ENCODE measurements at places on chromosomes 1 and 21. TPM values are rescaled to one million over a fixed set of nuclear protein-coding genes. Genes with fewer than 3 reads are reported as not detected.

GRCh38 chr1:230335861-230336522 is 90.1 kb downstream of the PGBD5 start:
- peak; percentile 20 for DNase-seq

GRCh38 chr1:18580047-18580446 is 50.6 kb upstream of the PAX7 start:
- DNase-seq, result no peak

- DNase-seq, result no peak
These were observed 59.6 kb downstream of the DMRTB1 start for GRCh38 chr1:53518775-53519174.

- DNase-seq, result no peak
These were observed 1054.7 kb upstream of the TMPRSS15 start for GRCh38 chr21:19458295-19458694.

DNA sequence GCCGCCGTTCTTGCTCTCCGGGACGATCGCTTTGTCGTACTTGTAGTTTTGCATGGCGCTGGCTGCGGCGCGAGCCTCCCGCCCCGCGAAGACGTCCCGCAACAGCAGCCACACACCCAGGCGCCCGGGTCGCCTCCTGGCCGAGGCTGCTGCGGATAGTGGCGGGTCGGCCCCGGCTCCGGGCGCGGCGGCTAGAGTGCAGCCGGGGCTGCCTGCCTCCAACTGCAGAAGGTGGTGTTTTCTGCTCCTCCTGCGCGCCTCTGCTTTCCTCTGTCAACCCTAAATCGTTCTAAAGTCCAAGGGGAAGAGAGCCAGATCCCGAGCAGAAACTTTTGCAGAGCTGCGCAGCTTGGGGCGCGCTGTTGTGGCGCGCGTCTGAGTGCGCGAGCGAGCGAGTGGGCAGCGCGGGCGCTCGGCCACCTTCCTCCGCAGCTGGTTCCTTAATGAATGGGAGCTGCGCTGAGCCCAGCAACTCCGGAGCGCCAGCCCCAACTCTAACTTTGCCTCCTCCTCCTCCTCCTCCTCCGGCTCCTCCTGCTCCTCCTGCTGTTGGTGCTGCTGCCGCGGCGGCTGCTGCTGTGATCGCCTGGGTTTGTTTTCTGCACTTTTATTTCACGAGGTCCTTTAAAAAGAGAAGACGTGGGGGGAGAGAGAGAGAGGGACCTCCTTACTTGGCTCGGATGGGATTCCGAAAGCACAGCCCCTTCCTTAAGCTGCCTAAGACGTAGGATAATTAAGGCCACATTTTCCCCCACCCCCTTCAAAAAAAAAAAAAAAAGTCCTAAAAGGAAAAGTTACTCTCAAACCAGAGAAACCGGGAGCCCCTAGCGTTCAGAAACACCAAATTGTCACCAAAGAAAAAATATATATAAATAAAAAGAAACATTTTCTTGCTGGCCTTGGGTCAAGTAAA is at the start of gene PLPP3:
Gene PLPP3, minus strand, starts transcription at position 601 of the 913 bp plus-strand sequence. Its CDS starts 547 bp downstream, at position 54.
- peak; percentile 95 for DNase-seq

GRCh38 chr1:77557053-77557452 is 125.4 kb downstream of the ZZZ3 start:
- no peak for DNase-seq

- no peak for DNase-seq
These were observed 7.5 kb downstream of the CTPS1 start for GRCh38 chr1:40986956-40987355.

DNA sequence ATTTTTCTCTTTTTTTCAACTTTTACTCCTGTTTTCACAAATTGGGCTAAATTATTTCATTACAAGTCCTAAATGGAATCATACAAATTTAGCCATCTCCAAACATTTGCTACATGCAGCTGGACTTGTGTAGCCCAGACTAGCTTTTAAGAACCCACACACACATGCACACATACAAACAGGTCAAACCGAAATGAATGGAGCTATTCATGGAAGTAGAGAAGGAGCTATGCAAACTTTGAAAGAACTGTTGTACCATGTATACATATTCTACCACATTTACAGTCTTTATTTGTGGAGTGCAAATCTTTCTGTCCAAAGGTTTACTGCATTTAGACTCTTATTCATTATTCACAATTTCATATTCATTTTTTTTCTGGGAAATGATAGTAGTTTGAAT is 189.1 kb upstream of the RNPC3 start:
- no peak for DNase-seq

DNA sequence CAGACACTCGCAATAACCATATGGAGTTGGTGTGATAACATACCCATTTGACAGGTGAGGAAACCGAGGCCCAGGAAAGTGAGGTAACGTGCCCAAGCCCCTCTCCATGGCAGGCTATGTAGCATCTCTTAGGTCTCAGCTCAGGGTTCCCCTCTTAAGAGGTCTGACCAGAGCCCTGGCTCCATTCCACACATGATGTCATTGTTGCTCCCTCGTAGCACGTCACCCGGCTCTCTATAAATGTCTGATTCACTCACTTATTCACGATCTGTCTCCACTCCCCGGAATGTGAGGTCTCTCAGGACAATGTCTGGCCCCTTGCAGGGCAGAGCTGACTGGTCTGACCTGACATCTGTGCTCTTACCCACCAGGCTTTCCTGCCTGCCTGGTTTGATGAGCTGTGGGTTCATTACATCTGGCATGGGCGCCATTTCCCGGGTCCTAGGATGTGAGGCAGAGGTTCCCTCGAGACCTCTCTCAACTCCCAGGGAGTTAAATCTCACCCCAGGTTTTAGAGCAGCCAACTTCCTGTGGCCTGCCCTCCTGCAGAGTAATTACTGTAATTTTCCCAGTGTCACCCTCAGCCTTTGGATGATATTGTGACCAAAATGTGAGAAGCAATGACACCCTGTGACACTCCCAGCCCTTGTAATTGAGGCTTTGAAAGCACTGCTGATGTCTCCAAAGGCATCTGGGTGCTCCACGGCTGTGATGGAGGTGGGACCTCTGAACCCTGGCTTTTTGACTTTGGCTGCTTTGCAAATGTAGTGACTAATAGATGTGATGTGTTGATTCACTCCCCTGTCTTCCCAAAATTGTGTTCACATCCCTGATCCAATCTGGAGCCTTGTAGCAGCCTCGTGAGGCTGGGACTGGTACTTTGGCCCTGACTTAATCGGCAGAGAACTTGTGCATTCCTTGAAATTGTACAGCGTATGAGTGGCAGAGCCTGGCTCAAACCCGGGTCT is 10.6 kb downstream of the ACTL8 start:
- peak; percentile 2 for DNase-seq

GRCh38 chr21:34834852-34835501 is 166.2 kb downstream of the CLIC6 start:
- no peak for DNase-seq

GRCh38 chr21:34701726-34702125 is 32.9 kb downstream of the CLIC6 start:
- DNase-seq, result no peak

DNA sequence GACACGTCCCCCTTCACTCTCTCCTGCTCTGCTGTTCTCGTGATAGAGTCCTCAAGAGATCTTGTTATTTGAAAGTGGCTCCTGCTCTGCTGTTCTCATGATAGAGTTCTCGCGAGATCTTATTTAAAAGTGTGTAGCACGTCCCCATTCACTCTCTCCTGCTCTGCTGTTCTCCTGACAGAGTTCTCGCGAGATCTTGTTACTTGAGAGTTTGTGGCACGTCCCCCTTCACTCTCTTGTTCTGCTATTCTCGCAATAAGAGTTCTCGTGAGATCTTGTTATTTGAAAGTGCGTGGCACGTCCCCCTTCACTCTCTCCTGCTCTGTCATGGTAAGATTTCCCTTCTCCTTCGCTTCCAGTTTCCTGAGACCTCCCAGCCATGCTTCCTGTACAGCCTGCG is 47.9 kb downstream of the SMYD3 start:
- no peak for DNase-seq

DNA sequence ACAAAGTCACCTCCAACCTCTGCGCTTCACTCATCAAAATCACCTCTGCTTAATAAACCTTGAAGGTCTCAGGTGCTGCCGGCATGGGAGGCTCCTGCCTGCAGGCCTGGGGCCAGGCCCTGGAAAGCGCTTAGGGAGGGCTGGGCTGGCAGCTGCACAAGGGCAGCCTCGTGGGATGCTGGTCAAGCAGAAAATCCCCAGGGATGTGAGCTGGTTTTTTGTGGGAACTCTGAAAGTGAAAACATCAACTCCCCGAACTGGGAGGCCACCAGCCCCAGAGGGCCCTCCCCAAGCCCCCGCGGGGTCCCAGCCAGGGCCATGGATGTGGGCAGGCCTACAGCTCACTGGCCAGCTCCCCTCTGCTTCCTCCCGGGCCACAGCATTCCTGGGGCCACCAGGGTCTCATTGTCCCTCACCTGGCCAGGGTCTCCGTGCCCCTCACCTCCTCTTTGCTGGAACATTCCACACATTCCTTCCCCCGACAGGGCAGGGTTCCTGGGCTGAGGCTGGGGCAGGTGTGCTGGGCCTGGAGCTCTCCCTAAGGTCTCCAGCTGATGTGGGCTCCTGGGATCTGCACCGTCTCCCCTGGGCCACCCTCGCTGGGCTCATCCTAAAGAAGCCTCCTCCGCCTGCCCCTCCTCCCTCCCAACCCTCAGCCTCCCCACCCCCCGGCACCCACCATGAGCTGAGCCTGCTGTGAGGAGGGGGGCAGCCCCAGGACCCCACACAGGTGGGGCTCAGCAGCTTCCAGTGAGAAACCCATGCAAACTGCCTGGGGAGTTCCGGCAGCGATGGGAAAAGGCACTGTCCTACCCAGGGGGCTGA is 36.0 kb upstream of the POFUT2 start:
- no peak for DNase-seq

GRCh38 chr1:15042866-15043265 is 110.7 kb upstream of the TMEM51 start:
- no peak for DNase-seq

DNA sequence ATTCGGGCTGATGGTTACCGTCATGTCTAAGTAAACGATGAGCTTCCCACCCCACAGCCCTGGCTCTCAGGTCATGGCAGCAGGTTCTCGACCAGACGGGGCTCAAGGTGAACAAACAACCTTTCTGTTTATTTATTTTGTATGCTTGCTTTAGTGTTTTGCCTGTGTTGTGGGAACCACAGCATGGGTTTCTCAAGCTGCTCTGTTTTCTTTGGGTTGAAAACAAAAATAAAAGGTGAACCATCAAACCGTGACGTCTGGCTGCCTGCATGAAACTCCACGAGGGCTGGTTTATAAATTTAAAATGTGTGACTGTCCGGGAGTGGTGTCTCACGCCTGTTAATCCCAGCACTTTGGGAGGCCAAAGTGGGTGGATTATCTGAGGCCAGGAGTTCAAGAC is 28.0 kb downstream of the TMEM51 start:
- DNase-seq, result no peak

DNA sequence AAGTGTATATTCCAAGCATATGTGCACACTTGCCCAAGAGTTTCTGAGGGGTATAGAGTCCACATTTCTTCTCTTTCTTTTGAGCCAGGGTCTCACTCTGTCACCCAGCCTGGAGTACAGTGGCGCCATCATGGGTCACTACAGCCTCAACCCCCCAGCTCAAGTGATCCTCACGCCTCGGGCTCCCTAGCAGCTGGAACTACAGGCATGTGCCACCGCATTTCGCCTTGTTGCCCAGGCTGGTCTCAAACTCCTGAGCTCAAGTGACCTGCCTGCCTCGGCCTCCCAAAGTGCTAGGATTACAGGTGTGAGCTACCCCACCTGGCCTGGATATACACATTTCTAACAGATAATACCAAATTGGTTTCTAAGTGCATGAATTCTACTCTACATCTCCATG is 17.1 kb upstream of the SRP9 start:
- DNase-seq, result no peak

GRCh38 chr1:1240348-1240732 is 6.2 kb downstream of the C1QTNF12 start:
- no peak for DNase-seq

DNA sequence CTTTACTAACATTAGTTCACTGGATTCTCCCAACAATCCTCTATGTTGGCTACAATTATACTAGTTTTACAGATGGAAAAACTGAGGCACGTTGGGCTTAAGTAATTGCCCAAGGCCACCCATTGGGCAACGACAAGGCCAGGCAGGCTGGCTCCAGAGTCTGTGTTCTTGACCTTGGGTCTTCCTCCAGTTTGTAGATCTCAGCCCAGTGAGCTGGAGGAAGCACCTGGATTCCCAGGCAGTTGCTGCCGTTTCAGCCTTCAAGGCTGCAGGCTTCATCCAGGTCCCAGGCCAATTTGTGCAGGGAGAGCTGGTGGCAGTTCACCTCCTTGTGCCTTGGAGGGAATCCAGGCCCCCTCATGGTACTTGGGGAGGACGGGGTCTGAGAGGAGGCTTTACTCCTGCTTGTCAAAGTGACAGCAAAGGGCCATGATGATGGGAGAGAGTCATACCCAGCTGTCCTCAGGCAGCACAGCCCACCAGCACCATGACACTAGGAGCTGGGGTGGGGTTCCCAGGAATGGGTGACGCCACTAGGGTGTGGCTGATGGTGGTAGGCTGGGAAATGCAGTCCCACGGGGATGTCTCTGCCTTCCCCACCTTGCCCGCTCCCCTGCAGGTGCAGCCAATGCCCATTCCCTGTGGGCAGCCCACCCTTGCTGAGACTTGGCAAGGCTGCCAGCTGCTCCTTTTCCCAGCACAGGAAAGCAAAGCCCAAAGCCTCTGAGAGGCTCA is 27.1 kb downstream of the PKP1 start:
- no peak for DNase-seq

DNA sequence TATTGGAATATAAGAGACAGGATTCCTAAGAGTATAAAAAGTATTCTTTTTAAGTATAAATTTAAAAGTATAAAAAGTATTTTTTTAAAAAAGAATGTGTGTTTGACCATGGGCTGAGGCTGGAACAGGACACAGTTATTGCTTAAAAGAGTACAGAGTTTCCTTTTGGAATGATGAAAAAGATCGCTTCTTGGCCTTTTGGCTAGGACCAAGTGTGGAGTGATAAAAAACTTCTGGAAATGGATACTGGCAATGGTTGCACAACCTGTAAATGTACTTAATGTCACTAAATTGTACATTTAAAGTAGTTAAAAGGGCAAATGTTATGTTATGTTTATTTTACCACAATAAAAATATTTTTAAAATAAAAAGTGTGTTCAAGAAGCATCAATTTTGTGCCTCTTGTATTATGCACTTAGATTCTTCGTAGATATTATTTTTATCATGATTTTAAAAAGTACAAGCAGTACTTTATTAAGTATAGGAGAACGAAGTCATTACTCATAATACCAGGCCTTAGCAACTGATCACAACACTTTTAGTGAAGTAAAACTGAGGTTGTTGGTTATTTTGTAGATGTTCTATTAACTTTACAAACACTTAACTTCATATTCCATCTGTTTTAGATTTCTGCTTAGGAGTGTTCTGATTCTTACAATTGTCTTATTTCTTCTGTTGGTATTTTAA is 389.1 kb upstream of the ZP4 start:
- peak; percentile 88 for DNase-seq

GRCh38 chr21:29230551-29231261 is 68.0 kb upstream of the BACH1 start:
- no peak for DNase-seq

Gene PRMT6
- 26.9 TPM for polyA plus RNA-seq

Gene PHLDA3
- 13.5 TPM for polyA plus RNA-seq

Gene MAB21L3
- not detected for polyA plus RNA-seq

Gene ZSCAN20
- 3.3 TPM for polyA plus RNA-seq

Gene PRR9
- polyA plus RNA-seq, result not detected

Data from right lung (tissue), 10 donors.